Activated CD8-positive, alpha-beta memory T cell treated with anti-CD3 and anti-CD28 coated beads for 4 hours (primary cell): ENCODE measurements at places on chromosomes 4 and X.

DNA sequence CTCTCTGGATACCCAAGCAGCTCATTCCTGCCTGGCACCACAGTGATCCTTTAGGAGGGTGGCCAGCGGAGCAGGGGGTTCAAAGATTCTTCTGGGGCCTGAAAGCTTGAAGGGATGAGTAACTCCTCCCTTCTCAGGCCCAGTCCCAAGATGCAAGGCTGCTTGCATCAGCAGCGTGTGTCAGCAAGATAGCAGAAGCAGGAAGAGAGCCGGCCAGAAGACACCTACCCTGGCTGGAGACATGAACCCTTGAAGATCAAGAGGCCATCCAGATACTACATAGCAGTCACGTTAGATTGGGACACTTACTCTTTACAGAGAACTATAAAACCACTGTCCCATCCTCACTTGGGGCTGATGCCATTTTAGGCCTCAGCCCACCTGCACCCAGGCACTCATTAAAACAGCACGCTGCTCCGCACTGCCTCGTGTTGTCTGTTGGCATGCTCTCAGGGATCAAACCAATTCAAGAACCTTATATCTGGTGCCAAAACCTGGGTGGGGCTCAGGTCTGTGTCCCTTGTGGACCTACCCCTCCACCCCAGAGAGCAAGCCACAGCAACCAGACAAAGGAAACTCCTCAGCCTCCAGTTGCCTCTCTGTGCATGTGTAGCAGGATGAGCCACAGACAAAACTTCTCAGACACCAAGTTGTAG lies 6.5 kb downstream of the UGT2B17 start:
- DNase-seq: no peak

- no peak for DNase-seq
Measured at GRCh38 chr4:1756079-1756478, 34.8 kb downstream of the TACC3 start.

GRCh38 chr4:106738121-106738520 lies 298.0 kb downstream of the DKK2 start:
- no peak for DNase-seq

GRCh38 chr4:102356562-102357202 lies 11.4 kb upstream of the SLC39A8 start:
- no peak for DNase-seq

DNA sequence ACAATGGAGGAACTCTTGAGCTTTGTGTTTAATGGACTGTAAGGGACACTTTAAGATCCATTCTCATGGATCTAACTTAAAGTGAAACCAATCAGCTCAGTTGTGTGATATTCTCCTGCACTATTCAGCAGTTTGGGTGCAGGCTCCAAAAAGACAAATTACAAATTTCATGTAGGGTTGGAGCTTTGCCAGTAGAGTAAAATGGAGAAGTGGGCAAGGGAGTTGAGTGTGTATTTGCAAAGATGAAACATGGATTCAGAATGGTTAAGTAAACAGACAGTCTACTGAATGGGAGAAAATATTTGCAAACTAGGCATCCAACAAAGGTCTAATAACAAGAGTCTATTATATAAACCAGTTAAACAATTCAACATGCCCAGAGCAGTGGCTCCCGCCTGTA lies 21.2 kb upstream of the MID2 start:
- DNase-seq: no peak

GRCh38 chrX:30858098-30858497 lies 31.0 kb downstream of the TAB3 start:
- DNase-seq: no peak

- no peak for DNase-seq
Measured at GRCh38 chrX:131675596-131676194, 131.8 kb downstream of the OR13H1 start.

GRCh38 chr4:65791812-65792308 lies 121.6 kb upstream of the EPHA5 start:
- DNase-seq: no peak

DNA sequence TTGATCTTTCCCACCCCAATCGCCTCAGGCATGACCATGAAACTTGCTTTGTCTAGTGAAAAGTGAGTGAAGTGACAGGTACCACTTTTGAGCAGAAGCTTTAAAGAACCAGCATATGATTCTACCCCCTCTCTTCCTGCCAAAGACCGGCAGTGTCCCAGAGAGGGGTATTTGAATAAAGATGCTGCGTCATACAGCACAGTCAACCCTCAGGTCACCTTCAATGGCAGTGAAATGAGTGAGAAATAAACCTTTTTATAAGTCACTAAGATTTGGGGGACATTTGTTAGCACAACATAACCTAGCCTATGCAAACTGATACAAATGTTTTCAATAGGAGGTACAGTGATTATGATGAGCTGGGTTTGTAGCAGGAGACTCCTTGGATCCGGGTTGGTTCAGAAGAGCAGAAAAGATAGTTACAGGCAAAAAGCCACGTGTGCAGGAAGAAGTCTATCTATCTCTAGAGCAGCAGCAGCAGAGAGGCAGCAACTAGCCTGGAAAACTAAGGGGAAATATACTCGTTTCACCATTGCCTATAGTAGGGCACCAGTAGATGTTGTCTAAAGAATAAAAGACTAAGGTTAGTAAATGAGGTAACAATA lies 30.3 kb upstream of the SPRY1 start:
- DNase-seq: no peak

- no peak for DNase-seq
Measured at GRCh38 chrX:150507251-150507856, 61.1 kb upstream of the MTM1 start.

DNA sequence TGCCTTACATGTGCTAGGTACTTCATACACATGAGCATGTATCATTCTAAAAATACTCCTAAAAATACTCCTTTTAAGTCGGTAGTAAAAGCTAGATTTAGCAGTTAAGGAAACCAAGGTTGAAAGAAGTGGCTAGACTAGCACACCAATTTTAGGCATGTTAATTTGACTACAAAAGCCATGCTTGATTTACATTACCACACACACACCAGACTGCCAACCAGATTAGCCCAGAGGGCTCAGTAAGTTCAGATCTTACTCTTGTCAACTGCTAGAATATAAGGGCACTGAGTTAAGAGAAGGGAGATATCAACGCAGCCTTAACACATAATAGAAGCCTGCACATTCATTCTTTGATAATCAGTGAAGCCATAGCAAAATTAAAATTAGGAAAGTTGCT lies 117.9 kb downstream of the MID1IP1 start:
- DNase-seq: no peak

- DNase-seq: no peak
Measured at GRCh38 chr4:46894826-46895225, 14.2 kb downstream of the COX7B2 start.

- DNase-seq: no peak
Measured at GRCh38 chr4:138241281-138242075, 671 bp downstream of the SLC7A11 start.

DNA sequence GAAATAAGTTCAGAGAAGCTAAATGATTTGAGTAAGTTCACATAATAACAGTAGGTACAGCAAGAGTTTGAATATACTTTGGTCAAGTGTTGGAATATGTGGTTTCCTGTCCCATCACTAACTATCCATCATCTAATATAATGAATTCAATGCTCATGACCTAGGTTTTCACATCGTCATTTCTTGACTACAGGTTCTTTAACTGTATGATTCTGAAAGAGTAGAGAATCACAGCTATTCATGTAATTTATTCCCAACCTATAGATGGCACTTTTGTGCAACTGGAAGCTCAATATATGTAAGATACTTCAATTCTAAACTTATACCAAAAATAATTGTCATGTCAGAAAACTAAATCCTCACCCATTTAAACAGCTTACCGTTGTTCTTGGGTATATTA lies 53.1 kb downstream of the TIGD2 start:
- DNase-seq: no peak

GRCh38 chr4:13992041-13992440 lies 364.5 kb upstream of the BOD1L1 start:
- DNase-seq: no peak

DNA sequence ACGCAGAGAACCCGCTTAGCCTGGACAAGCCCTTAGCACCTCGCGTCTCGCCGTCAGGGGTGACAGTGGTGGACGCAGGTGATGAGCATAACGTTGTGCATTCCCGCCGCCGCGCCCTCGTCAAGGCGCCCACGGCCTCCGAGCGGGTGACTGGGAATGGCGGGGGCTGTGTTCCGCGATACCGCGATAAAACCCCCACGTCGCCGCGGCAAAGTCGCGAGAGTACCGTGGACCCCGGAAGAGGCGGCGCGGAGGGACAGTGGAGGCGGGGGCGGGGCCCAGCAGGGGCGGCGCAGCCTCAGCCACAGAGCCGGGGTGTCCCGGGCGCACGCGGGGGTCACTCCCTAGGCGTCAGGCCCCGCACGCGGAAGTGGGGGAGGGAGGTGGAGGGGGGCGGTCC lies 53.8 kb downstream of the ZFYVE28 start:
- DNase-seq: peak; percentile 44

DNA sequence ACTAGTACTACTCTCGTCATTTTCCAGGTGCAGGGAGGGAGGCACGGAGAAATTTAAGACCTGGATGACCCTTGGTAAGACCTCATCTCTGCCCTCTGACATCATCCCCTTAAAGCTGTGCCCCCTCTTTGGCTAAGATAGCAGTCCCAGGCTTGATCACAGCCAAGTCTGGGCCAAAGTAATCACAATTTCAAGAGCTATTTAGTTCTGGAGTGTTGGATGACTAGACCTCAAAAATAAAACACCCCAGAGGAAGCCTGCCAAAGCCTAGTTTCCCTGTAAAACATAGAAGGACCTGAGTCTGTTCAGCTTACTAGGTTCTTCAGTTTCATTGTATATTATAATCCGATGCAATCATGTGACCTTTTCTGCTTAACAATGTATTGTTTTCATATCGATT lies 144.6 kb upstream of the ARHGEF9 start:
- no peak for DNase-seq

- no peak for DNase-seq
Measured at GRCh38 chr4:38560768-38561558, 103.0 kb upstream of the KLF3 start.
